ENCODE measurements at places on chromosomes 11 and 22. TPM values are rescaled to one million over a fixed set of nuclear protein-coding genes. Genes with fewer than 3 reads are reported as not detected.

DNA sequence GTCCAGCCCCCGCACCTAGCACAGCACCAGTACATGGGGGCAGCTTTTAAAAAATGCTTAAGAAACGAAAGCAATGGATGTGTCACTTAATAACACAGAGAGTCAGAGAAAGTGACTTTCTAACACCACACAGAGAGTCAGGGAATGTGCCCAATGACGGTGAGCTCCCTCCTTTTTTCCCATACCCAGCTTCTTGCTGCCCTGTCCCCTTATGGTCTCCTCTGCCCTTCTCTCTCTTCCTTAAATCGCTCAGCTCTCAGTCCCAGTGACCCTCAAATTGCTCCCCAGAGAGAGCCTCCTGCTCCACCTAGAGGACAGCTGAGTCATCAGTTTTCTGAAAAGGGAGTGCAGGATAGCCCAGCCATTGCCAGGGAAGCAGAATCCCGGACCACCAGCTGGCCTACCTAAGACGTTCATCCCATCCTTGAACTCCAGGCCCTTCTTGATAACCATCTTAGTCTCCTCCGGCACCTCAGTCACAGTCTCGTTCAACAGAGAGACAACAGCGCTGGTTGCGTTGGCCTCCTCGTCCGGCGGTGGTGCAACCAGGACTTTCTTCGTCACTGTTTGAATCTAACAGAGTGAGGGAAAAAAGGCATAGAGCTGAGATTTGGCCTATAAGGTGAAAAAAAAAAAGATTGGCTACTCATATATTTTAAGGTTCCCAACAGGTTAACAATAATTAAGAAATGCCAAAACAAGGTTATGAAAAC lies 113.5 kb downstream of the SLC1A2 start:
- no peaks in the 10 kb centered on the region for H3K27me3 ChIP-seq
- H3K4me3 ChIP-seq: no peak overlapping the region

DNA sequence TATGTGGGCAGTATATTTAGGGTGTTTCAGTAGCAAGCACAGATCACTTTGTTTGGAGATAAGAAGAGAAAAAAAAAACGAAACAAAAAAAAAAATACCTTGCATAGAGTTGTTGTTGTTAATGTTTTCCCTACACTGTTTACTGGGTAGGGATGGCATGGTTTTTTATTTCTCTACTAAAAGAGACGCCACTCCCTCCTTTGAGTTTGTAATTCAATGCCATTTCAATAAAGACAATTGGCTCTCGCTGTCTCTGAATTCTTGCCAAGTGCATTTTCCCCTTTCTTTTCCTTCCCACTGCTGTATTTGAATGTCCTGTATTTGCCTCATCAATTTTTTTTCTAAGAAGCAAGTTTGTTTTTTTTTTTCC lies 213.9 kb upstream of the UBASH3B start:
- no peak overlapping the region for H3K27ac ChIP-seq
- peaks cover 9% of the 10 kb centered on the region for H3K4me1 ChIP-seq
- no peak for DNase-seq
- no peaks in the 10 kb centered on the region for H3K36me3 ChIP-seq
- peaks cover 35% of the 10 kb centered on the region for H3K27me3 ChIP-seq

DNA sequence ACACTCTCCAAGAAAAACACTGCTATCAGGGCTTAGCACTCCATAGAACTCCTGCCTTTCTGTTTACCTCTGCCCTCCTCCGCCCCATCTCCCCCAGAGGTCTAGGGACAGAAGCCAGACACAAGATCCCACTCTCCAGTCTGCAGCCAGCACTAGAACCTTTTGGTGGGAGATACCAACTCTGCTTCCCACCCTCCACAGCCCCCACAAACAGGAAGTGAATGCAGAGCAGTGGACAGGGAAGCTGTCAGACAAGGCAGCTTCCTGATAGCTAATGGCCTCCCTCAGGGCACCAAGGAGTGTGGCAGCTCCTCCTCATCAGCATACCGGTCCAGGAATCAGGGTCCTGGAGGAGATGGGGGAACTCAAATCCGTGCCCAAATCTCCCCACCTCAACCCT lies 5.1 kb downstream of the SCN4B start:
- no peaks in the 10 kb centered on the region for H3K4me1 ChIP-seq
- DNase-seq: no peak
- no peak overlapping the region for H3K4me3 ChIP-seq
- no peak overlapping the region for H3K27ac ChIP-seq
- peaks cover 29% of the 10 kb centered on the region for H3K27me3 ChIP-seq

SLC22A25 gene
- not detected for total RNA-seq

GRCh38 chr11:25733777-25734176 lies 598.2 kb upstream of the ANO3 start:
- H3K36me3 ChIP-seq: no peaks in the 10 kb centered on the region
- H3K27ac ChIP-seq: no peak overlapping the region
- no peak for DNase-seq

KCNQ1OT1 gene
- total RNA-seq: 1.3 TPM

GRCh38 chr11:69700278-69701140 lies 3.3 kb downstream of the FGF19 start:
- no peaks in the 10 kb centered on the region for H3K36me3 ChIP-seq
- peaks cover 3% of the 10 kb centered on the region for H3K27me3 ChIP-seq
- peaks cover 7% of the 10 kb centered on the region for H3K4me1 ChIP-seq
- no peak overlapping the region for H3K27ac ChIP-seq
- no peak for DNase-seq

DNA sequence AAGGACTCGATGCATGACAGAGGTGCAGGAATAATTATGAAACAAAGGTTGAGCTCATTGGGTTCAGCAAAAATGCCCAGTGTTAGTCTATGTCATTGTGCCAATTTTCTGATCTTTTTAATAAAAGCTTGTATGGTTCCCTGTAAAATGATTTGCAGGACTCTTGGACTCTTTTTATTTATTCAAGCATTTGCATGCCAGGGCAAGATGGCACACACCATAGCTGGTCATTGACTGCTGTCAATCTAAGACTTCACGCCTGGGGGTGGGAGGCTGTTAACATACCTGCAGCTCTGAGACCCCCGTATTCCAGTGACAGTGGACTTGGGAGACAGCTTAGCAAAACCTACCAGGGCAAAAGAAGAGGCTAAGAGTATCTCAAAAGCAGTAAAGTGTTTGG lies 32.0 kb upstream of the ANO1 start:
- no peak for DNase-seq
- no peak overlapping the region for H3K4me3 ChIP-seq
- no peaks in the 10 kb centered on the region for H3K4me1 ChIP-seq
- peaks cover 22% of the 10 kb centered on the region for H3K27me3 ChIP-seq
- no peaks in the 10 kb centered on the region for H3K36me3 ChIP-seq
- H3K27ac ChIP-seq: no peak overlapping the region

DNA sequence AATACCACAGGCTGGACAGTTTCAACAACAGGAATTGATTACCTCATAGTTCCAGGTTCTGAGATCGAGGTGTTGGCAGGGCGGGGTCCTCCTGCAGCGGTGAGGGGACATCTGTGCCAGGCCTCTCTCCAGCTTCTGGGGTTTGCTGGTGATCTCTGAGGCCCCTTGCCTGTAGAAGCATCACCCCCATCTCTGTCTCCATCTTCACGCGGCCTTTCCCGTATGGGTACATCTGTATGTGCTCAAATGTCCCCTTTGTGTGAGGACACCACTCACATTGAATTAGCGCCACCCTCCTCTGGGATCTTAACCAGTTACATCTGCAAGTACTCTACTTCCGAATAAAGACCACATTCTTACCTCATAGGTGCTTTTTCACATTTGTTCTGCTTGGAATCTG lies 1029.9 kb downstream of the BRD1 start:
- DNase-seq: no peak
- H3K4me3 ChIP-seq: no peak overlapping the region
- no peaks in the 10 kb centered on the region for H3K27me3 ChIP-seq
- H3K36me3 ChIP-seq: no peaks in the 10 kb centered on the region

EIF3L gene
- 211 TPM for total RNA-seq

GRCh38 chr11:66448523-66448922 lies 9.9 kb upstream of the MRPL11 start:
- peaks cover 9% of the 10 kb centered on the region for H3K27me3 ChIP-seq
- no peak for DNase-seq
- H3K36me3 ChIP-seq: no peaks in the 10 kb centered on the region
- no peak overlapping the region for H3K4me3 ChIP-seq
- H3K27ac ChIP-seq: no peak overlapping the region

DNA sequence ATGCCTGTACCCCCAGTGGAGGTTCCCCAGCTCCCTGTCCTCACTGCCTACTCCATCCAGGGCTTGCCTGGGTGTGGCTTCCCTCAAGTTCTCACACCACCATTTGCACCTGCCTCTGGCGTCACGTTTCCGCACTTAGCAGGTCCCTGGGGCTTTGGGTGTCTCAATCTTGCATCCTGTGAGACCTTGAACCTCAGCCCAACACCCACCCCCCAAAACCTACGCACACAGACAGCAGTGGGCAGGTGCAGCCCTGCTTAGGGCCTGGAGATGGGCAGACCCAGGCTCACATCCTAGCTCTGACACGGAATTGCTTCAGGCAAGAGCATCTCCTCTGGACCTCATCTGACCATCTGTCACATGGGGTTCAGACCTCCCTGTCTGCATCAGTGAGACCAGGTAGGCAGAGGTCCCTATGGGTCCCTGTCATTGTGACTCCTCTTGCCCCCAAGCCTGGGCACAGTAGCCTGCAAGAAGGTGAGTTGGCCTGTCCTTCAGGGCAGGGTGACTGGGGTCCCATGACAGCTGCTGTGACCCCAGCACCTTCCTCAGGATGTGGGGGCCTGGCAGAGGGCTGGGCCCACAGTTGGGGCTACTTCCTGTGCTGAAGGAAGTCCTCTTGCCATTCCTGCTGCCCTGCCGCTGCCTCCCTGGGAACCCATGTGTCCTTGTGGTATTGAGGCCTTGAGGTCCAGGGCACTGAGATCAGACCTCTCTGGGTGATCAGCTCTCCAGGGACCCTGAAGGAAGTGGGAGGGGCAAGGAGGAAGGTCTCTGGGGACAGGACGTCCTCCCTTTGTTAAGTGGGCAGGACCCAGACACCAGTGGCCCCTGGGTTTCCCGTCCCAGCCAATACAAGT lies 2.0 kb downstream of the SIPA1 start:
- H3K27ac ChIP-seq: no peak overlapping the region
- no peak overlapping the region for H3K4me3 ChIP-seq
- no peak for DNase-seq
- H3K27me3 ChIP-seq: no peaks in the 10 kb centered on the region

CEP126 gene
- 6.6 TPM for total RNA-seq

APOBEC3G gene
- total RNA-seq: 4.8 TPM

- DNase-seq: no peak
- no peaks in the 10 kb centered on the region for H3K36me3 ChIP-seq
- H3K4me1 ChIP-seq: no peaks in the 10 kb centered on the region
- H3K27me3 ChIP-seq: no peaks in the 10 kb centered on the region
- H3K27ac ChIP-seq: no peak overlapping the region
- no peak overlapping the region for H3K4me3 ChIP-seq
Measured at GRCh38 chr22:32571761-32572160, 97.2 kb downstream of the FBXO7 start.

- H3K27ac ChIP-seq: no peak overlapping the region
Measured at GRCh38 chr22:45991098-45991497, 14.1 kb upstream of the WNT7B start.

FGF3 gene
- total RNA-seq: not detected

SLC37A2 gene
- total RNA-seq: 0.23 TPM

GRCh38 chr11:121961321-121961801 lies 154.7 kb downstream of the BLID start:
- H3K4me3 ChIP-seq: no peak overlapping the region
- DNase-seq: no peak
- 0 out of 2 replicates have a peak, but pooled peaks cover 2% of the 10 kb centered on the region for H3K27me3 ChIP-seq
- no peaks in the 10 kb centered on the region for H3K4me1 ChIP-seq
- H3K36me3 ChIP-seq: no peaks in the 10 kb centered on the region

DNA sequence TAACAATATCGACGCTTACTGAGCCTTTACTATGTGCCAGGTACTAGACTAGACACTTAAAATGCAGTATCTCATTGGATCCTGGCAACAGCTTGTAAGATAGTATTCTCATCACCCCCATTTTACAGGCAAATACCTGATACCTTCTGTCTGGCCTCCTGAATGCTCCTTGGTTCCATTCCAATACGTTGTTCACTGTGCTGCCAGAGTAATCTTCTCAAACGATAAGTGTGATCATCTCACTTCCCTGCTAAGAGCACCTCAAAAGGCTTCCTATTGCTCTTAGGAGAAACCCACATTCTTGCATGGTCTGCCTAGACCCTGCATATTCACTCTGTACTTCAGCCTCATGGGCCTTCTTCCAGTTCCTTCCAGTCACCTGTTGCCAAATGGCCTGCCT lies 1.3 kb upstream of the NRIP3 start:
- H3K4me1 ChIP-seq: peaks cover 26% of the 10 kb centered on the region
- no peak overlapping the region for H3K27ac ChIP-seq
- H3K36me3 ChIP-seq: no peaks in the 10 kb centered on the region

GSTT2B gene
- 6.5 TPM for total RNA-seq

APOBEC3B gene
- 15.6 TPM for total RNA-seq

MAFF gene
- 6.4 TPM for total RNA-seq

GRCh38 chr11:124799348-124800225 lies 619 bp downstream of the MSANTD2 start:
- no peaks in the 10 kb centered on the region for H3K36me3 ChIP-seq
- no peak for DNase-seq
- H3K4me3 ChIP-seq: peak overlapping the region; percentile 75
- peaks cover 23% of the 10 kb centered on the region for H3K4me1 ChIP-seq
- no peaks in the 10 kb centered on the region for H3K27me3 ChIP-seq

GRCh38 chr11:40129266-40129665 lies 1330.2 kb downstream of the LRRC4C start:
- H3K4me3 ChIP-seq: no peak overlapping the region
- no peak for DNase-seq
- H3K36me3 ChIP-seq: no peaks in the 10 kb centered on the region
- H3K27me3 ChIP-seq: no peaks in the 10 kb centered on the region
- H3K4me1 ChIP-seq: no peaks in the 10 kb centered on the region

GRCh38 chr11:109309153-109309552 lies 112.8 kb upstream of the C11orf87 start:
- H3K27me3 ChIP-seq: no peaks in the 10 kb centered on the region
- no peak overlapping the region for H3K27ac ChIP-seq
- no peak overlapping the region for H3K4me3 ChIP-seq
- DNase-seq: no peak
- no peaks in the 10 kb centered on the region for H3K4me1 ChIP-seq

BAD gene
- 77.7 TPM for total RNA-seq

OR2AG2 gene
- total RNA-seq: 0.18 TPM

MPST gene
- 31.4 TPM for total RNA-seq
